ENCODE measurements at places on chromosomes 12 and 14.

GRCh38 chr12:63079791-63080502 is 71.1 kb downstream of the AVPR1A start:
- peak; percentile 64 for DNase-seq

DNA sequence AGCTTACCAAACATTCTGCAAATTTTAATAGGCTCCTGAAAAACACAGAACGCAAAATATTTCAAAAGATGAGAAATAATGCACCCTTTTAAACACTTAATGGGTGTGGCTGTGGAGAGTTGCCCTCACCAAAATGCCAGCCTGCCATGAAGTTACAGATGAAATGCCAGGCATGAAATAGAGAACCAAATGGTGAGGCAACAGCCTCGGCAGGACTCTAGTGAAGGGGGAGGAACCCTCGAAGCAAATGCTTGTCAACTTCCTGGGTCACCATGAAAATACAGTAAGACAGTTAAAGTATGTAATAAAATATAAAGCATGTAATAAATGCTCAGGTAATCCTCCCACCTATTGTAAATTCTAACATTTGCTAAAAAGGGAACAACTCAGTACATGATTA is 24.1 kb downstream of the DUSP16 start:
- no peak for DNase-seq

DNA sequence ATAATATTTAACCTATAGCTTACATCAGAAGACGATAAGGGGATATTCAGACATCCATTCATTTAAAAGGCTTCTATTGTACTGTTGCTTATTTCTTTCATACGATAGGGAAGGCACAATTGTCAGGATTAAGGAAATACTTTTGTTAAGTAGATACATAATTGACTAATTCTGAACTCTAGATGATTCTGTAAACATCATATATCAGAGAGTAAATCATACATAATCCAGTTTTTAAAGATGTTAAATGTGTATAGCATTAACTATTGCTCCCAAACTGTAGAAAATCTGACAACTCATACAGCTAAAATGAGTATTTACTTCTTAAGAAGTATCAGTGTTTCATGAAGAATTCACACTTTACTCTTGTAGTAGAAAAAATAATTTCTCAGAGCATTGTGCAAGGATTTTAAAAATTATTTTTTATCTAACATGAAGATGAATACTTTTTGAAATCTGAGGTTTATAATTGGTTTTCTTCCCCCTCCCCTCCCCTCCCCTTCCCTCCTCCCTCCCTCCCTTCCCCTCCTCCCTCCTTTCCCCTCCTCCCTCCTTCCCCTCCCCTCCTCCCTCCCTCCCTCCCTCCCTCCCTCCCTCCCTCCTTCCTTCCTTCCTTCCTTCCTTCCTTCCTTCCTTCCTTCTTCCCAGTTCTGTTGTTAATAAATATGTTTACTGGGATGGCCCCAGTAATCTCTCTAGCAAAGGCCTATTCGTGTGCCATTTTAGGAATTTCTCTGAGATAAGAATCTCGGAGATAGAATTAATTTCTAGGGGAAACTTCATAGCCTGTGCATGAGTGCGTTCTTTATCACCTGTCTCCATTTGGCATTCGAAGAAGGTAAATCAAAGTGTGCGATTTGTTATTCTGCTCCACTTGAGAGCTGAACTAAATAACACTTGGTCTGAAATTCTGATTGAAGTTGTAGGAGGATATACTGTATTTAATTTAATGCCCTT is 2.3 kb downstream of the NPAS3 start:
- DNase-seq: peak; percentile 89

DNA sequence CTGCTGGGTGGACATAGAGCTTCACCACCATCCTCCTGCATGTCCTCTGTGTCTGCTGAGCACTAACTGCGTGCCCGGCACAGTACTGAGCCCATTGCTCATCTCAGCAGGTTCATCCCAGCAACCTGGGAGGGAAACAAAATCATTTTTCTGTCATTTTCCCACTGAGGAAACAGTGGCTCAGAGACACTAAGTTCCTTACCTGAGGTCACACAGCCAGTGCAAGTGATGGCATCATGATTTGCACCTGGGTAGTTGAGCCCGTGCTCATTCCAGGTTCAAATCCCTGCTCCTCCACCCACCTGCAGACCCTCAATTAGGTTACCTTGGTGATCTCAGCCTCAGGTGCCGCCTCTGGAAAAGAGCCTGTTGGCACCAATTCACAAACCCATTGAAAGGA is 23.4 kb downstream of the RNFT2 start:
- DNase-seq: no peak

GRCh38 chr14:41062826-41063225 is 543.9 kb upstream of the LRFN5 start:
- DNase-seq: no peak

GRCh38 chr12:112881602-112882001 is 25.2 kb upstream of the OAS1 start:
- no peak for DNase-seq
